ENCODE measurements at places on chromosomes 12 and 14.

DNA sequence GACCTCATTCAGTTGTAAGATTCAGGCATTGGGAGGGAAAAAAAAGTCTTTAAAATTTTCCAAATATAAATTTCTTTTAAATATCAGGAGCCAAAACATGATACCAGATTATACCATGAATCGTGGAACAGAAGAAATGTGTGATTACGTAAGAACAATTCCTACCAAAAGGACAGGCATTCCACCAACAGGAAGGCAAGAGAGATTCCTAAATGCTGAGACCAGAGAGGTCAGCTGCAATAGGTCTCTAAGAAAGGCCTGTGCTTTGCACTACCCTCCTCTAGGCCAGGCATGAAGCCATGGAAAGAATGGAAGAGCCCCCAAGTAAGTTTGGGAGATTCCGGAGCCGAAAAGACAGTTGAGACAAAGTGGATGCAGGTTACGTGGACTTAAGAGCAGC, 83.7 kb downstream of the PTGER2 start:
- DNase-seq = no peak

DNA sequence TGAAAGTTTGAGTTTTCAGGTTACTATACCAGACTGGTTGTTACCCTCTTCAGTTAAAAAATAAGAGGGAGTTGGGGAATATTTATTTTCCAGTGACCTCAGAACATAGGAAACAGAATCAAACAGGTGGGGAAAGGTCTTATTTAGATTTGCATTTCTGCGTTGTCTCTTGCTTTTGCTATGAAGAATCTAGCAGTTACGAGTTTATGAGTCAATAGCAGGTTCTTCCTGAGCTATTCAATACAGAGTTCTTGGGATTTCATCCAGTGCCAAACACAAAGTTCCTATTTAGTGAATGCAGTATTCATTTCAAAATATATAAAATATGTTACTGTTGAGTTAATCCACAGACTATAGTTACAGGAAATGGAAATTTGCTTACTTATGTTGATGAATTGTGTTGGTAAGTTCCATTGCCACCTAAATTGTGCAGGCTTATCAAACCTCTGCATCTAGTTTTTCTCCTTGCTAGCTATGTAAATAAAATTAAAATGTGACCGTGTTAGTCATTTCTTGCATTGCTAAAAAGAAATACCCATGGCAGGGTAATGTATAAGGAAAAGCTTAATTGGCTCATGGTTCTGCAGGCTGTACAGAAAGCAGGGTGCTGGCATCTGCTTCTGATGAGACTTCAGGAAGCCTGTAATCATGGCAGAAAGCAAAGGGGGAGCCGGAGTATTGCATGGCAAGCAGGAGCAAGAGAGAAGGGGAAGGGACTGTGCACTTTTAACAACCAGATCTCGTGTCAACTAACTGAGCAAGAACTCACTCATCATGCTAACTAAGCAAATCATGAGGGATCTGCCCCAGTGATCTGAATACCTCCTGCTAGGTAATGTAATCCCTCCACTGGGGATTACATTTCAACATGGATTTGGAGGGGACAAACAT, 110.2 kb downstream of the KTN1 start:
- DNase-seq = no peak

- DNase-seq = no peak
Observed at GRCh38 chr14:60981633-60982455, 799 bp downstream of the SLC38A6 start.

DNA sequence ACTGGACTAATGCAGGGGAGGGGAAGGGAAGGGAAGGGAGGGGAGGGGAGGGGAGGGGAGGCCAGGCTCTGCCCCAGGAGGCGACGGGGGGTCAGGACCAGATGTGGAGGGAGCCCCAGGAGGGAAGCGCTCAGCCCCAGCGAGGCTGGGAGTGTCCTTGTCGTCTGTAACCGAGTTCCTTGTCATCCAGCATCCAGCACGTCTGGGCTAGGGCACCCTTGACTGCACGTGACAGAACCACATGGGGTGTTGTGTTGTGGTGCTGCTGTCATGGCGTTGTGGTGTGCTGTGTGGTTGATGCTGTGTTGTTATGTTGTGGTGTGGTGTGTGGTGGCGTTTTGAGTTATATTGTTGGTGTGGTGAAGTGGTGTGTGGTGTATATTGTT, 28.4 kb upstream of the SFSWAP start:
- DNase-seq = no peak

GRCh38 chr12:124673801-124674617, 106.6 kb upstream of the NCOR2 start:
- DNase-seq = no peak

- DNase-seq = no peak
Observed at GRCh38 chr12:20245491-20245890, 122.8 kb upstream of the PDE3A start.

DNA sequence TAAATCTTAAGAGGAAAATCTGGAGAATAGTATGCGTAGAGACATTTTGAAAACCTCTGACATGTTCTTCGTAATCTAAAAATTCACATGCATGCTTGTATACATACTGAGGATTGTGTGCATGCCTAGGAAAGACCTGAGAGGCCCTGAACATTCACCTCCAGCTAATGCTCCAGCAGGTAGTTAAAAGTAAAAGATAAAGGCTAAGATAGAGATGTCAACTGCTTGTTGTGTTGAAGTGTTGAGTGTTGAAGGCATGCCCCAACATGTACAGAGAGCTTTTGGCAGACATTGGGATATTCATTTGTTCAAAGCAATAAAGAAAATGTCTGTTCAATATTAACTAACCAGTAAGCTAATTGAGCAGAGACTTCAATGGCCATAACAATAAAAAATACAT, 118.6 kb upstream of the SYT1 start:
- DNase-seq = no peak

DNA sequence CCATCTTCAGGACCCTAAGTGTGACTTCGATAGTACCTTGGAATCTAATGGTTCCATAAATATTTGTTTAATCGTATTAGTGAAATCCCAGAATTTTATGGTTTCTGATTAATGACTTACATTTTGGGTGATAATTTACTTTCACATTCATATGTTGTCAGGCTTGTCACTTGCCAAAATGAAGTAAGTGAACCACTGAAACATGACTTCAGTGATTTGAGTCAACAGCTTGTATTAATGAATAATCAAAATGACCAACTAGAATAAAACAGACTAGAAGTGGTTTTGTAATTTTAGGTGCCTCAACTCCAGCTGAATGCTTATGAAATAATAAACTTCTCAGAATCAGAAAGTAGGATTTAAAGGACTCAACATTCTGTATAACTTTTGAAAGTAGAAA, 517.1 kb downstream of the PRKD1 start:
- no peak for DNase-seq

DNA sequence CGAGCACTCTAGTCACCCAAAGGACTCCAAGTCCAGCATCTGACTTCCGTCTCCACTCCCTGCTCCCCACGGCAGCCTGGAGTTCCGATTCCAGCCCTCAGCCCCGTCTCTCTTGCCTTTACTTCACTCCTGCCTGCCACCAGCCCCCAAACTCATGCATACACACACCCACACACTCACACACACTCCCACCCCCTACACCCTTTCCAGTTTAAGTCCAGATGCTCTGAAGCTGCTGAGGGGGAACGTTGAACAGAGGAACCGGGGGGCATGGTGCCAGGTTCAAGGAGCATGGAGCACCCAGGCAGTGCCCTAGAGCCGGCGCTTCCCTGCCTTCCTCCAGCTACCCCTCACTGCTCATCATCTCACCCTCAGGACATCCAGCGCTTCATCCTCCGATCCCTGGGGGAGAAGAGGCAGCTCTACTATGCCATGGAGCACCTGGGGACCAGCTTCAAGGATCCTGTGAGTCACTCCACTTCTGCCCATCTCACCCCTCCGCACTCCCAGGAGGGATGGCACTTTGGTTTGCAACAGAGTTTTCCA, 3.3 kb downstream of the P3H3 start:
- DNase-seq = no peak

DNA sequence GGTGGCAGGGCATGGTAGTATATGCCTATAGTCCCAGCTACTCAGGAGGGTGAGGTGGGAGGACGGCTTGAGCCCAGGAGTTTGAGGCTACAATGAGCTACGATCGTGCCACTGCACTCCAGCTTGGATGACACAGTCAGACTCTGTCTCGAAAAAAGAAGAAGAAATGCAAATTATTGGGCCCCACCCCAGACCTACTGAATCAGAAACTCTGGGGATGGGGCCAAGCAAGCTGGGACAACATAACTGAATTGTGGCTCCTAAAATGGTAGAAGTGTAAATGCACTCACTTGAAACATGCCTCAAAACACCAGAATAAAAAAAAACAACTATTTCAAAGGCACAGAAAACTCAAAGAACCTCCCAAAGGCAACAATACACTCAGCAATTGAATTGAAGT, 37.0 kb downstream of the CIT start:
- no peak for DNase-seq

Measured in liver (tissue), 10 donors.